Fibroblast of skin of back (primary cell): ENCODE measurements at places on chromosomes 4 and X.

GRCh38 chrX:29478336-29479069 lies 736.9 kb upstream of the MAGEB2 start:
- peak; percentile 22 for DNase-seq

DNA sequence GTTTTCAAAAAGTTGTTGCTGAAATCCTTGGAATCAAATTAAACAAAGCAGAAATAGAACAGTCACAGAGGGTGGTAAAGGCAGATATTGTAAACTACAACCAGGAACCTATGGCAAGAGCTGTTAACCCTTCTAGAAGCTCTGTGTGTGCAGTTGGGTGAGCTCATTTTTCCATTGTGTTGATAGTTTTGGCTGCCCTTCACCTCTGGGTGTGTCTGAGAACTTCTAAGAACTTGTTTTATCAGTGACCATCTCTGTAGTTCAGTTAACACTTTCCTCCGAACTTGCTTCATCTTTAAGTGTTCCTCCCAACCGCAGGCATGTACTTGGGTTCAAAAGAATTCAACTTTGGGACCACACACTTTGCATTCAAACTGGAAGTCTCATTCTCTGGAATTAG lies 32.7 kb downstream of the RBMX start:
- peak; percentile 44 for DNase-seq

- peak; percentile 81 for DNase-seq
These were observed 44.9 kb upstream of the PDLIM5 start for GRCh38 chr4:94406668-94407437.

DNA sequence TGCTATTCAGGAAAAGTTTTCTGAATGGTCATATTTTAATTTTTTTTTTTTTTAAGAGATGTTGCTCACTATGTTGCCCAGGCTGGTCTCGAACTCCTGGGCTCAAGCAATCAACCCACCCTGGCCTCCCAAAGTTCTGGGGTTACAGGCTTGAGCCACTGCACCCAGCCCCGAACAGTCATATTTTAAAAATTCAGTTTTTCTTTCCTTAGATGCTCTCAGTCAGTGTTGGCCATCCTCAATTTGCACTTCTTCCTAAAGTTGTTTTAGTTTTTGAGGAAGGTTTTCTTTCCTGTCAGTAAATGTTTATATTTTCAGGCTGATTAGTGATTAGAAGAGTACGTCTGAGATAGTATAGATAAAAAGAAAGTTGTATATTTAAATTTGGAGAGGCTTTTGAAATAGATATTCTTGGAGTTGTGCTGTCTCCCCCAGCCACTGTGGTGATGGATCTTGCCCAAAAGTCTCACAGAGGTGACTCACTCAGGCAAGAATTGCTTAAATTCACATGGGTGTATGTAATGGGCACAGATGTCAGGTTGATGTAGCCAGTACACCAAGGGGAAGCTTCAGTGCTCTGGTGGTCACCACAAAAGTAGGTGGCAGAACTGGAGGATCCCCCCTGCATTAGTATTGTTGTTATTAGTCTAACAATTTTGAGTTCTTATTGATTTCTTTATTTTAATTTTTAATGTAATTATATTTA lies 72.2 kb upstream of the ELOVL6 start:
- peak; percentile 84 for DNase-seq

GRCh38 chrX:40175511-40176350 lies 78.0 kb upstream of the BCOR start:
- peak; percentile 22 for DNase-seq

GRCh38 chr4:79210636-79211049 lies 115.2 kb downstream of the NAA11 start:
- no peak for DNase-seq

DNA sequence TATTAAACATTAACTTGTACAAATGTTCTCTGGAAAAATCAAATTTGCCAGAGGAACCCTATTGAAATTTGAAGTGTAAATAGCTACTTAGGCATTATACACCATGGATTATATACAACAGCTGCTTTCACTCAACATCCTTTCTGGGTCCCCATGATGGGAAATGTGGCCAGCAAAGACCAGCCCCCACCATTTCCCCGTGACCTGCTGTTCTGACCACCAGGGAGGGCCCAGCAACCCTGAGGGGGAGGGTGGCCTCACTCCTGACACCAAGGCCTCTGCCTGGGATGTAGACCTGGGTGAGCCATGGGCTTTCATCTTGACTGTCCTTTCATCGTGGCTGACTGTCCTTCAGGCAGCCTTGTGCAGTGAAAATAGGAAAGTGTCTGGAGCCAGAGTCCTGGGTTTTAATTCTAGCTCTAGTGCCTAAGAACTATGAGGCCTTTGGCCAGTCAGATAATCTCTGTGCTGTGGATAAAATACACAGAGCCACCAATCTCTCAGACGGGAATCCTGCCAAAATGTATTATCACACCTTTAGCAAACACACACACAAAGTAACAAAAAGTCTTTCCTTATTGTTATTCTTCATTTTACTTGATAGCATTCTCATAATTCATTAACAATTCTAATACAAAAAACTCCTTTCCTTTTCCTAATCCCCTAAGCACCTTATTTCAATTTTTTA lies 45.1 kb downstream of the NR3C2 start:
- no peak for DNase-seq

- DNase-seq: peak; percentile 80
These were observed 215.5 kb upstream of the VEGFC start for GRCh38 chr4:177008071-177008835.

GRCh38 chr4:40178672-40179071 lies 18.2 kb upstream of the RHOH start:
- no peak for DNase-seq

- DNase-seq: no peak
These were observed 60.1 kb upstream of the SORCS2 start for GRCh38 chr4:7132249-7132648.

DNA sequence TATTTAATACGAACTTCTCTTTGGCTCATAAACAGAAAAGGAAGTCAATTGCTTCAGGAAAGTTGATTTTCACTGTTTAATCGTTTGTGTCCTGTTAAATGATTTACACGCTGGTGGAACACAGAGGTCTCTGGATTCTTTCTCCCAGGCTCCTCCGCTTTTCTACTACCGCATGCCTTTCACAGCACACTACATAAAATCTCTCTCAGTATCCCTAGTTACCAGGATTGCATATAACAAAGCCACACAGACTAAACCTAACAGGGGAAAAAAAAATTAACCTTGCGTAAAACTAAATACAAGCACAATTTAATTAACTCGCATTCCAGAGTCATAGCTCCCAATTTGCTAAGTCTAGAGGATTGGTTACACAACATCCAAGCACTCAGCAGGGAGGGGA lies 133.9 kb downstream of the CORIN start:
- no peak for DNase-seq

- no peak for DNase-seq
These were observed 126.6 kb downstream of the PALLD start for GRCh38 chr4:168623484-168623883.

- DNase-seq: no peak
These were observed 19.2 kb upstream of the SPON2 start for GRCh38 chr4:1191621-1192020.

DNA sequence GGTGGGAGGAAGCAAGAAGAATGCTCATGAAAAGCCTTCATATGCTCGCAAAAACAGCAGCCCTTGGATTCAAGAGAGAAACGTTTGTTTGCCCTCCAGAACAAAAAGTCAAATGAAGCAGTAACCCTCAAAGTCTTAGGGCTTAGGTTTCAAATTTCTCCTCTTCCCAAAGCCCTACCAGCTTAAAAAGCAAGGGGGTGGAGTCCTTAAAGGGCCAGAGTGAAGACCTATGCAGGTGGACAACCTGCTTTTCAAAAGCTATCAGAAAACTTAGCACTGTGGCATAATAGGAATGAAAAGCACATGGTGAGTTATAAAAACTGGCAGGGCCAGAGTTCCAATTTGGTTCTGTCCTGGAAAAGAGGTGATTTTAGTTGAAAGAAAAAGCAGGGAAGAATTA lies 253.3 kb downstream of the NAP1L3 start:
- DNase-seq: no peak

DNA sequence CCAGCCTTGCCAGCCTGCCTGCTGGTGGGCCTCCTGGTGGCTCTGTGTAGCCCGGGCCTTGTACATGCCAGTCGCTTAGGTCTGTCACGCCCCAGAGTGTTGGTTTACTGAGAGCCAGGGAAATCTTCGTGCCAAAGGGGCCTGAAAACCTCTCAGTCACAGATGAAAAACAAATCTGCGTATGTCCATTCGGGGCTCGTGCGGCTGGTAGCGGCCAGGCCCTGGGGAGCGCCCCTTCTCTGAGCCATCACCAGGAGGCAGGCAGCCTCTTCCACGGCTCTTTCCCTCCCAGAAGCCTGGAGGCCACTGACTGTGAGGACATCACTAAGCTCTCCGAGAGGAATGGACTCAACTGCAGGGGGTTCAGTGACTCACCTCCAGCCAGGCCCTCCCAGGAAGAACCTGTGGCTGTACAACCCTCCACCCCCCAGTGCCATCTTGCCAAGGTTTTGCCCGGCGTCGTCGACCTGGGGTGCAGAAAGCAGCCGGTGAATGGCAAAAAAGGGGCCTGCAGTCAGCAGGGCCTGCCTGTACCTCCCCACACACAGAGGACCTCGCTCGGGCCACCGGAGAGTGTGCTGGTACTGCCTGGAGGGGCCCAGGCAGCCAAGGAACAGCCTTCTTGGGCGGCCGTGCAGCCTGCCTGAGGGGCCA lies 162.2 kb downstream of the BCOR start:
- peak; percentile 50 for DNase-seq

DNA sequence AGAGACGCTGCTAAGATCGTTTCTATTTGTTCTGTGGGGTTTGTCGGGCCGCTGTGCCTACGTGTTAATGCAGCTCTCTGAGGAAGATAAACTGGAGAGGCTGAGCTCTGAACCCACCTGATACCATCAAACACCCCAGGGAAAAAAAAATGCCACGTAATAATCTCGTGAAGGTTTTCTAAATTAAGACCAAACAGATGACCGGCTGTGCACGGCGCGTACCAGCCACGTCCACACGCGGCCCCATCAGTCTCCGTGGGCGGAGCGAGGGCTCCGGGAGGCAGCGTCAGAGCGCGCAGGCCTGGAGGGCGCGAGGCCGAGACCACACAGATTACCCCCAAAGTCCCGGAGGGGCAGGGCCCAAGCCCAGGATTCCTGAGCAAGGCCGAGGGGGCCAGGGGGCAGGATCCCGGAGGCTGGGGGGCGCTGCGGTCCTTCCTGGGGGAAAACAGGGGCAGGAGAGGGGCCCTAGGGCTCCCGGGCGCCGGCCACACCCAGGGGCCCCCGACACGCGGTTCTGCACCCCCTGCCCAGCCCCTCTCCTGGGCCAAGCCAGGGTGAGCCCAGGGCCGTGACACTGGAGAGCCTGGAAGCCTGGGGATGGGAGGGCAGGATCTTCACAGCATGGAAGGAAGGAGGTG lies 91.9 kb downstream of the FAM53A start:
- no peak for DNase-seq

DNA sequence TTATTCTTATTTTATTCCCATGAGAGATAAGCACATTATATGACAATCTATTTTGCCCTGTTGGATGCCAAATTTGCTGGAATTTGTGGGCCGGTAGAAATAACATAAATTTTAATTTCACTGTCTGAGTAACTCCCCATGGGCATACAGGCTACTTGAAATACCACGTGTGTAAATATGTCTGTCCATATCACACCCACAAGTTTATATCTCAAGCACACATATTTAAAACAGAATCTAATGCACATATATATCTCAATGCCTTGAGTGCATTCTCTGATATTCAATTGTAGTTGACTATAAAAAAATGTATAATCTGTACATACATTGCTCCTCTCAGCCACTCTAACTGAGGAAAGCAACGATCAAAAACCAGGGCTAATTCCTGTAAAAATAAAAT lies 51.2 kb downstream of the PPARGC1A start:
- DNase-seq: peak; percentile 8

DNA sequence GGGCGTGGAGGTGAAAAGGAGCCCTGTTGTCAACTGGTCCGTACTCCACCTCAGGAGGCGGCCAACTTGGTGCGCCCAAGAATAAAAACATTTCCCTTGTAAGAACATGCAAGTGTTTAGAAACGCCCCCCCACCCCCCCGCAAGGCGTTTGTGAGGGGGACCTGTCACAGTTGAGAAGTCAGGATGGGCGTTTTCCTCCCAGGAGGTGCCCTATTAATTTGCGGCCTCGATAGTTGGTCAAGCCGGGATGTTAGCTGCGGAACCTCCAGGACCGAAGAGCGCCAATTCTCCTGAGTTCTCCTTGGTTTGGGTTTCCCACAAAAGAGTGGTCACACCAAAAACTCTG lies 651 bp upstream of the SAP30 start:
- DNase-seq: no peak

DNA sequence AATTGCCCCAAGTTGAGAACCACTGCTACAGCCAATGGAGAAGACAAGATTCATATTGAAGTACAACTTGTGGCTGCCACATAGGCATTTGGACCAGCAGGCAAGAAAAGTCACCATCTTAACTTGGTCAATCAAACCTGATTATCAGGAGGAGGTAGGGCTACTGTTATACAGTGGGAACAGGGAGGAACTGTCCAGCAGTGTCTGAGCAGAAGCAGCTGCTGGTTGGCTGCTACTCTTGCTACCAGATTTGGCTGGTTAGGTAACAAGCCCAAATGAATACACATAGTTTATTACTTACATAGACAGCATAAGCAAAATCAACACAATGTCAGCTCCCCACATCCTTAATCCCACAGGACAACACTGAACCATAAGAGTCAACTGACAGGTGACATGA lies 39.4 kb downstream of the ATP1B4 start:
- no peak for DNase-seq

GRCh38 chrX:16101581-16101980 lies 21.8 kb upstream of the GRPR start:
- no peak for DNase-seq

DNA sequence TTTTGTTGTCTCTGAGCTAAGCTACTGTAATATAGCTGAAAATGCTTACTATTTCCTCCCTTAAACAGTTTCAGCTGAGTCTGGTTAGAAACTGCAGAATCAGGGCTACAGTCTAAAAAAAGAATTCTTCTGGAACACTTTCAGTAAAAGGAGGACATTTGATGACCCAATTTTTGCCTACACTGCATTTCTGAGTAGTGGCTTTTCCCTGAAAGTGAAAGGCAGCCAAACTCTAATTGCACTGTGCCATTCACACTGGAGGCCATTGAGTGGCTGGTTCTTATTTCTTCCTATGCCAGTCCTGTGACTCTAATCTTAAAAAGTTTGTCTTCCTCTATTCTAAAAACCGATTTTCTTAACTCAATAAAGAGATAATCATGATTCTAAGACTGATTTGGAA lies 526.0 kb downstream of the CFAP47 start:
- DNase-seq: no peak

GRCh38 chr4:164997324-164997723 lies 19.9 kb upstream of the TRIM61 start:
- DNase-seq: no peak

DNA sequence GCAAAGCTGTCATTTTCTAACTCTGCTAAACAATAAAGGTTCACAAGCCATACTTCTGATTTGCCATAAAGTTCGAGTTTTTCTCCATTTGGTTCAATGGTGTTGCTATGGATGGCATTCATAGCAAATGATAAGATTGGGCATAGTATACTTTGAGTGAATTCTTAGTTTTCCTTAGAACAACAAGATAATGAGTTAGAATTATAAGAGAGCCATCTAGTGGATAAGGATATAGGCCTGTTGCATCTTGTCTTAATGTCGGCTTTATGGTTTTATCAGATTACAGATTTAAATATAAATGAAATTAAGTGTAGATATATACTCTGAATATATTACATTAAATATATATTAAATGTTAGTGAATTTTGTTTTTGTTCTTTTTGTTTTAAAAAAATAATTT lies 644.6 kb downstream of the IL1RAPL1 start:
- no peak for DNase-seq

- peak; percentile 66 for DNase-seq
These were observed at the start of gene G6PD for GRCh38 chrX:154546354-154547244. G6PD (minus strand) TSS chrX:154546846; CDS start chrX:154546155, 691 bp downstream.

GRCh38 chrX:123570011-123570590 lies 162.8 kb downstream of the THOC2 start:
- DNase-seq: no peak
